ENCODE measurements at places on chromosomes 16 and 17.

- no peak for DNase-seq
These were observed 166.2 kb upstream of the ASIC2 start for GRCh38 chr17:33459078-33459940.

DNA sequence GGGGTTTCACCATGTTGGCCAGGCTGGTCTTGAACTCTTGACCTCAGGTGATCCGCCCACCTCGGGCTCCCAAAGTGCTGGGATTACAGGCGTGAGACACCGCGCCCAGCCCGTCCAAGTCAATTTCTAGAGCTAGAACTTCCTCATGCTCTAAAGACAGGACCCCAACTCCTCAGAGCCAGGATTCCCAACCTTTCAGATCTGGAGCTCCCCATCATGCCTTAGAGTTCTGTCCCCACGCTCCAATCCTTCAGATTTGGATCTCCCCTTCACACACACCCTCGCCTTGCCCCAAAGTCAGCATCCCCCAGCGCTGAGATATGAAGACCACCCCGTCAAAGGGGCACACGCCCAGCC lies 448 bp downstream of the KCTD19 start:
- no peak for DNase-seq

DNA sequence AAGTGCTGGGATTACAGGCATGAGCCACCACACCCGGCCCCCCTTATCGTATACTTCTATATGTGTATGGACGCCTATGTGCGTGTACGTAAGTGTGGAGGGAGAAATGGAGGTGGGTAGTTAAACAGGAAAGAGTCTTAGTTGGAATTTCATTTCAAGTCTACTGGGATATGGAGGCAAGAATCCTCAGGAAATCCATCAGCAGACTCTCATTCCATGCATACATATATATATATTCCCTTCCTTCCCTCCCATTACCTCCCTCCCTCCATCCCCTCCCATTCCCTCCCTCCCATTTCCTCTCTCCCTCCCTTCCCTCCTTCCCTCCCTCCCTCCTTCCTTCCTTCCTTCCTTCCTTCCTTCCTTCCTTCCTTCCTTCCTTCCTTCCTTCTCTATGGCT lies 391.7 kb upstream of the RBFOX1 start:
- no peak for DNase-seq

GRCh38 chr16:84339311-84339710 lies 29.0 kb upstream of the ATP2C2 start:
- no peak for DNase-seq

- DNase-seq = no peak
These were observed 262.5 kb downstream of the CBLN1 start for GRCh38 chr16:49019081-49019633.
